IPS DF 19.7 (cell line): ENCODE measurements at places on chromosomes 4 and X.

- DNase-seq = no peak
Observed at GRCh38 chrX:6910218-6910617, 237.3 kb upstream of the STS start.

- no peak for DNase-seq
Observed at GRCh38 chr4:109816082-109816442, 500 bp downstream of the GAR1 start.

- DNase-seq = no peak
Observed at GRCh38 chr4:168440442-168441264, 39.6 kb downstream of the DDX60L start.

DNA sequence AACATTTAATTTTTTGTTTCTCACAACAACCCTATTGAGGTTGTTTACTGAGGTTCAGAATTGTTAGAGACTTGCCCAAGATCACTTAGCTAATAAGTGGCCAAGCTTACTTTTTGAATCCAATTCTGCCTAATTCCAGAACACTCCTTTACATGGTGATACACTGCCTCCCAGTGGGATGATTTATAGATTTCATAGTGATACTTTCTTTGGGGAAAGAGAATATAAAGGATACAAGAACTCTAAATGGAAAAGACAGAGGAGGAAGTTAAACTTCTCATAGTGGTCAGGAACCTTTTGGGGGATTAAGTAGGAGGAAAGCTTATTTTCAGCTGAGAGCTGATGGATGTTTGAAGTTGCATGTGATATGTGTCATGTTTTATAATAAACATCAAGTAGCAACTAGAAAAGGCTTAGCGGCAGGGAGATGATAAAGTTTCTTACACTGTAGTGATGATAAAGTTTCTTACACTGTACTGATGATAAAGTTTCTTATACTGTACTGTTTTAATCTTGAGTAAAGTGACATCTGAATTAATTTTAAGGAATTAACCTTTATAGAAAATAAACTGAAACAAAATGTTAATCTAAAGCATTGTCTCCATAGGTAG lies 15.3 kb downstream of the STAG2 start:
- no peak for DNase-seq

GRCh38 chr4:161249779-161250440 lies 913.9 kb downstream of the FSTL5 start:
- no peak for DNase-seq

GRCh38 chrX:86039625-86040568 lies 7.5 kb downstream of the CHM start:
- DNase-seq = no peak

DNA sequence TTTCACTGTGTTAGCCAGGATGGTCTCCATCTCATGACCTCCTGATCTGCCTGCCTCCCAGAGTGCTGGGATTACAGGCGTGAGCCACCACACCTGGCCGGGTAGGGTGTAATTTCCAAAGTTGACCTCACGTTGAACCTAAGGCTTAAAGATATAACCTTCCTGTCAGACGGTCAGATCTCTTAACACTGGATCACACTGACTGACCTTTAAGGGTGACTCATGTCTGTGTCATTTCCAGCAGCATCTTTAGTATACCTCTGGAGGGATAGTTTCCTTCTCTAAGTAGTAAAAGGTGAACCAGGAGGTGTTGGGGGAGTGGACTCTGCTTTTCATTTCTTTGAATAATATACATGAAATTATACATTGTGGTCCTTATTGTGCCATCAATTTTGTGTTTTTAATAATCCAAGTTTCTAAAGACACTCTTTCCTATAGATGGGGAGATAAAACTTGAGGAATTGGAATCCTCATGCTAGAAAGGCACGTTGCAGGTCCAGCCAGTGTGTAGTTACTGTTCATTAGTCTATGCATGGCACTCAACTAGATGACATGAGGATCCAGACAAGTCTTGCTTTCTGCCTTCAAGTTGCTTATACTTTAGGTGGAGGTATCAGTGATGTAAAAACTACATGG lies 45.7 kb downstream of the ARHGAP10 start:
- no peak for DNase-seq

GRCh38 chr4:154490583-154491340 lies 837 bp downstream of the DCHS2 start:
- no peak for DNase-seq

- DNase-seq = peak; percentile 7
Observed at GRCh38 chrX:123859409-123859845, 426 bp upstream of the XIAP start.

- DNase-seq = no peak
Observed at GRCh38 chrX:101430457-101431078, 22.5 kb downstream of the HNRNPH2 start.

- DNase-seq = no peak
Observed at GRCh38 chr4:132056496-132056895, 1092.6 kb upstream of the PCDH10 start.

GRCh38 chr4:147019091-147019490 lies 73.4 kb upstream of the TTC29 start:
- DNase-seq = no peak

DNA sequence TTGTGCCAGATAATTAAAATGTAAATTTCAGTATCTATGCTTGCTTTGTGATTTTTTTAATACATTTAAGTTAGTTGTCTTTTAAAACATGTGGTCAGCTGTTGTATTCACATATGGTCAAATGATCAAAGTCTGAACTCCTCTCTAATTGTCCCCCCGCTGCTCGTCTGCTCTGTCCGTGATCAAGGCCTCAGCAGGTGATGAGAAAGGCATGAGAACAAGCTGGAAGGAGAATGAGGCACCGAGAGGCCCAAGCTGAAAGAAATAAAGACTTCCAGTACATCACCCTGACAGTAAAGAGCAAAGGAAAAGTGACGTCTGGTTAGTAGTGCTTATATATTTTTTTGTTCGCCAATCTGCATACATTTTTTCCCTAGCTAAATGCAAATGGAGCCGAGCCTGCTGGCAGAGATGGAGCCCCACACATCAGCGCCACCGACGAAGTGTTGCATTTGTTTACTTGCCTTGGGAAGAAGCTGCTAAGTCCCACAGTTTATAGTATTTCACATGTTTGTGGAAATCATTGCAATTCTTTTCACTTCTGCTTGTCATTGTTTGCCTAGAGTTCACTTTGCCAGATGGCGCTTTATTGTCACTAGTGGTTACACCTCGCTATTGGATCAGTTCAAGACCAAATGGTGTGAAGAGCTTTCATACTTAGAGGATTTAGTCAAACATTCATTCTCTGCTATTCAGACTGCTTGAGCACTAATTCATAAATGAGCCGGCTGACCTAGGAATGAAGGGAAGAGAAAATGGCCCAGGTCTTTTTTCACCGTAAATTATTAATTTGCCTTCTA lies 181.5 kb downstream of the ZIC3 start:
- no peak for DNase-seq

DNA sequence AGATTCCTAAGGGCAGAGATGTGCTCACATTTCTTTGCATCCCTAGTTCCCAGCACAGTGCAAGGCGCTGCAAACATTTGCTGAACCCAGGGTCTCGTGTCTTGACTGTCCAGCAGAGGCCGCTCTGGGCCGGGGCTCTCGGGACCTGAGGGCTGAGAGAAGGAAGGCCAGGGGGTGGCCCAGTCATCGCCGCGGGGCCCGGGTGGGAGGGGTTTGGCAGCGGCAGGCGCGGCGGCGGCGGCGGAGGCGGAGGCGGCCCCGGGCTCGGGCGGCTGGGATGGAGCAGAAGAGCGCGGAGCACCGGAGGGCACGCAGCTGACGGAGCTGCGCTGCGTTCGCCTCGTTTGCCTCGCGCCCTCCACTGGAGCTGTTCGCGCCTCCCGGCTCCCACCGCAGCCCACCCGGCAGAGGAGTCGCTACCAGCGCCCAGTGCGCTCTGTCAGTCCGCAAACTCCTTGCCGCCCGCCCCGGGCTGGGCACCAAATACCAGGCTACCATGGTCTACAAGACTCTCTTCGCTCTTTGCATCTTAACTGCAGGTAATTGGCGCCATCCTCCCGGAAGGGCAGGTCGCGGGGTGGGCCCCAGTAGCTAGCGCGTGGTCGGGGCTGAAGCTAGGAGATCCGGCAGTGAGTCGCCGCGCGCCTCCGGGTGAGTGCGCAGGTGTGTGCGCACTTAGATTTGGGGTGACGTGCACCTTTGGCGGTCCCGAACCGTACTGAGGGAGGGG lies at the start of gene PARM1:
Gene PARM1 (plus strand): TSS at position 285 of the 730 bp plus-strand sequence. CDS start 212 bp downstream, at position 497.
- no peak for DNase-seq

DNA sequence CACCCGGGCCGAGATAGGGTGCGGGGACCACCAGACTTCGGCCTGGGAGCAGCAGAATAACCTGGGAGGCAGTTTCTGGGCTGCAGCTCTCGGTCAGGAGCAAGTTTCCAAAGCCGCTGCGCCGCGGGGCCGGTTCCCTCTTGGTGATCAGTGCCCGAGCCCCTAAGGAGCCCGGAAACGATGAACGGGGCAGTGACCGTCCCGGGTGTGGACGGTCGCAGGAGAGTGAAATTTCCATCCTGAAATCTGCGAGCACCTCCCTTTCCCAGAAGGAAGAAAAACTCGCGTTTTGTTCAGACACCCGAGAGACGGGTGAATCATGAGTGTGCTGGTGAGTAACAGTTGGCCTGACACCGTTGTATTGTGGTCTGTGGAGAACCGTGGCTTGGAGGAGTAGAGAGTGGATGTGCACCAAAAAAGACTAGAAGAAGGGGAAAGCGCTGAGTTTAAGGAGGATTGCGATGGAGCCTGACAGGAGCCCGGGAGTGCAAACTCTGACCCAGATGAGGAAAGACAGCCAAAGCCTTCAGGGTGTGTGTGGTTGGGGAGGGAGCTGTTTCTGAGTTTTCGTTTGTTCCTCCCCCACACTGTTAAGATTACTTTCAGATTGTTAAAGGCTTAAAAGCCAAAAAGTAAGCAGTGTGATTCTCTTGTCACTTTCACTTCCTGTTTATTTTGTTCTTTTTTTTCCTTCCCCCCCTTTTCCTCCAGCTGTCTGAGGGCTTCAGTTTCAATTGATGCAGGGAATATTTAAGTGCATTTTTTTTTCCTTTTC lies 828 bp downstream of the MCUB start:
- DNase-seq = peak; percentile 12

- DNase-seq = no peak
Observed at GRCh38 chr4:140296335-140297220, 76.9 kb upstream of the SCOC start.

DNA sequence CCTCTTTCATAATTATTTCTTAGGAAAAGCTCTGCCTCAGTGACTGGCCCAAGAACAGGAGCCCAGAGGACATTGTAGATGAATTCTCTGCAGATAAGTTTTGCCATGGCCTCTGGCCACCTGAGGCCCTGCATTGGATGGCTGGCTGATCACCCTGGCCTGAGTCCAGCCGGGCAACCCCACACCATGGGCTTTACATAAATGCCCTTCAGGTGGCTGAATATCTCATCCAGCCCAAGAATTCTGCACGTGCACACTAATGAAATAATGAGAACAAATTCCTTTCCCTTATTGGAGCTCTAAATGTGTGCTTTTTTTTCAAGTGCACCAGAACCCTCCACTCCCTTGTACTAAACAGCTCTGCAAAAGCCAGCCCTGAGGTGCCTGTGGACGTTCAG lies 65.7 kb downstream of the IRF2 start:
- no peak for DNase-seq

GRCh38 chrX:26914232-26914631 lies 548.9 kb downstream of the PPP4R3C start:
- no peak for DNase-seq

GRCh38 chr4:105453550-105454205 lies 20.2 kb downstream of the PPA2 start:
- DNase-seq = no peak

DNA sequence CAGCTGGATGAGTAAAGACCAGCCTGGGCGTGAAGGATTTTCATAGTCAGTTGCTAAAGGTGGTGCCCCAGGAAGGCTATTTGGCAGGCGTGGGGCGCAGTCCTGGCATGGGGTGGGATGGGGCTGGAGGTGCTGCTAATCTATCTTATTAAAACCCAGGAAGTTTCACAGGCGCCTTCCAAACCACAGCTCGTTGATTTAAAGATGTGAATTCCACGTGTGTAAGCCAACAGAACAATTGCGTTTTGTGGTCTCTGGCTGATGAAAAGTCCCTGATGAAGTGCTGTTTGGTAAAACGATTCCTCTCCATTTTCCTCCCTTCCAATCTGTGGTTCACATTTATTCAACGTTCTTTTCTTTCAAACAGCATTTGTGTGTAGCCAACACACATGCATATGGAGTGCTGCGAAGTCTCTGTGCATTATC lies 105.0 kb downstream of the TBL1X start:
- no peak for DNase-seq

GRCh38 chr4:108965016-108965415 lies 202.2 kb upstream of the ETNPPL start:
- no peak for DNase-seq
